ENCODE measurements at places on chromosomes 1 and 21.

DNA sequence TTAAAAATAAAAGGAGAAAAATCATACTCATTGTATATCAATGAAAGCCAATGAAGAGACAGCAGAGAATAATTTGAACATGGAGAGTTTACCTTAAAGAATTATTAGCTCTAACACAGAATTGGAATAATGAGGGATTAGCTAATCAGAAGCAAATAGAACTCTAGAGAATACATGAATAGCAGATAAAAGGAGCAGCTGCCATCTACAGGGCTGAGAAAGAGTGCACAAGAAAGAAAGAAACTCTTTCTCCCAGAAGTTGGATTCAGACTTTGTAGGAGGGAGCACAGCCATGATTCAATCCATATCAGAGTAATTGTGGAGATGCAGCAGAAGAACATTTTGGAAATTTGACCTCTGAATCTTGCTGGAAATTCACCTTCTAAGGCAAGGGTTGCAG is 1171.2 kb downstream of the PLA2G4A start:
- peak; percentile 2 for DNase-seq

DNA sequence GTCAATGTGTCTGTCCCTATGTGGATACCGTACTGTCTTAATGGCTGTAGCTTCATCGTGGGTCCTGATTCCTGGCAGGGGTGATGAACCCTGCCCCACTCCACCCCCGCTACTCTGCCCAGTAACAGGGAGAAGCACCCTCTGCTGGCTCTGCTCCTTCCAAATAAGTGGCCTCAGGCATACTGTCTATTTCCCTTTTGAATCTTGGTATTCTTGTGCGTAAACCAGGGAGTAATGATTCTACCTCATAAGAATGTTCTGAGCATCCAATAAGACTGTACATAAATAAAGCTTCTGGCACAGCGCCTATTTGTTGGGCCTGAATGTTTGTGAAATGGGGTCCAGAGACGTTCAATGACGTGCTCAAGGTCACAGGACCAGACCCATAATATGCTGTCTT is 35.2 kb upstream of the CTPS1 start:
- peak; percentile 72 for DNase-seq

DNA sequence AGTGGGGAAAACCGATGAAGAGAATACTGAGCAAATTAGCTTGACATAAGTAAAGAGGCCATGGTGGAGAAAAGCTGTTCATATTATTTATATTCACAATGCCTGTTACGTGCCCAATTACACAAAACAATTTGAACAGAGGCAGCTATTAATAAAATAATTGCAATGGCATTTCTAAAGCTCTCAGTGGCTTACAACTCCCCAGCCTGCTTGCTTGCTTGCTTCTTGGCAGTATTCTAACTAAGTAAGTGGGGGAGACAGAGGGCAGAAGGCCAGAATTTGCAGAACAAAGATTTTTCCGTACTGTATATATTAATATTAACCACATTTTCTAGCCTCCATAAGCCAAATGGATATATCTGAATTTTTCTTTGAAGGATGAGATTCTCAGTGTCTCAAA is 12.9 kb downstream of the PTPN14 start:
- no peak for DNase-seq

DNA sequence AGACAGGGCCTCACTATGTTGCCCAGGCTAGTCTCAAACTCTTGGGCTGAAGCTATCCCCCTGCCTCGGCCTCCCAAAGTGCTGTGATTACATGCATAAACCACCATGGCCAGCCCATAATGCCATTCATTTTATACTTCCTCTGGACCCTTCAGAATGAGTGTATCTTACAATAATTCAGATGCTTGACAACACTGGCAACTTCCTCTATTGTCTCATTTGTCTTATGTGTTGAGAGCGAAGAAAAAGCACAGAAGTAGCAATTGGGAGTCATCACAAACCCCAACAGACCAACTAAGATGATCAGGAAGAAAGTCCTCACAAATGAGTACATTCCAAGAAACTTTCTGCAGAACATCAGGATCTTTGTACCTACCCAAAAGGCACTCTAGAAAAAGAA is 191.9 kb downstream of the RERE start:
- no peak for DNase-seq

- no peak for DNase-seq
Observed at GRCh38 chr1:216836316-216836715, 113.1 kb upstream of the ESRRG start.

- DNase-seq, result no peak
Observed at GRCh38 chr1:235649368-235650163, at the start of gene GNG4. GNG4 (minus strand) TSS chr1:235649784; CDS start chr1:235583838, 65,946 bp downstream.
